Endothelial cell of umbilical vein (primary cell): ENCODE measurements at places on chromosomes 6 and 20. TPM values are rescaled to one million over a fixed set of nuclear protein-coding genes. Genes with fewer than 3 reads are reported as not detected.
A peak's percentile ranks its signal among the peaks of the same experiment; 100 is the strongest.

GRCh38 chr20:38343311-38344106 lies 2.8 kb upstream of the LBP start:
- peak; percentile 12 for DNase-seq

EPPIN gene
- total RNA-seq: not detected in 2 replicates

- DNase-seq: no peak
Observed at GRCh38 chr20:59183751-59184150, 20.1 kb downstream of the ZNF831 start.

DNA sequence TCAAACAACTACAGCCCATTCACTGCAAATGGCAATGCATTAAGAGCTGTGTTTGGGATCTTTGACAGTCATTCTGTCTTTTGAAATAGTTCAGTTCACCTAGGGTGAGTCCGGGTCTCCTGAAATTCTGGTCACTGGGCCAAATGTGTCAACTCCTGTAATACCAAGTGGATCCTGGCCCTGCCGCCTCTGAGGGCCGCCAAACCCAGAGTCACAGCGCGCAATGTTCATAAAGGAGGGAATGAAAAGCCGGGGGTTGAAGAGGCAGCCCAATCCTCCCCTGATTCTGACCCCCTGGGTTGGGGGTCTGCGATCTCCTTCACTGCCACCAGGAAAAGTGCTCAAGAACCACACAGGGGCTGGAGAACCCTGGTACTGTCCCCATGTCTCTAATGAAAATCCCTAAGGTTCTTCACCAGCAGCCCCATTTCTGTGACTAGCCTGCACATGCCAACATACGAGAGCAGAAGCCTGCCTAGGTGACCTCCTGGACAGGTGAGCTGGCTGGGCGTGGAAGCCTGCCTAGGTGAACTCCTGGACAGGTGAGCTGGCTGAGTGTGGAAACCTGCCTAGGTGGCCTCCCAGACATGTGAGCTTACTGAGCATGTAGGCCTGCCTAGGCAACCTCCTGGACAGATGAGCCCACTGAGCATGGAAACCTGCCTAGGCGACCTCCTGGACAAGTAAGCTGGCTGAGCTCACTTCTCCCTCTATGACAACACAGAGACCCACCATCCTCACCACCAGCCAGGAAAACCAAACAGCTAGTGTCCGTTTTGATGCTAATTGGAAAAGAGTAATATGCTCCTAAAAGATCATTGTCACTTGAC lies 16.1 kb upstream of the APMAP start:
- no peak for DNase-seq

ACTR5 gene
- total RNA-seq: 9.7 and 11.3 TPM in 2 replicates

SNX21 gene
- 11.9 and 14.9 TPM in 2 replicates for total RNA-seq

GRCh38 chr6:88637761-88638545 lies 325.5 kb downstream of the RNGTT start:
- no peak for DNase-seq

- no peak for DNase-seq
Observed at GRCh38 chr6:124577734-124578281, 384.4 kb upstream of the RNF217 start.

DNA sequence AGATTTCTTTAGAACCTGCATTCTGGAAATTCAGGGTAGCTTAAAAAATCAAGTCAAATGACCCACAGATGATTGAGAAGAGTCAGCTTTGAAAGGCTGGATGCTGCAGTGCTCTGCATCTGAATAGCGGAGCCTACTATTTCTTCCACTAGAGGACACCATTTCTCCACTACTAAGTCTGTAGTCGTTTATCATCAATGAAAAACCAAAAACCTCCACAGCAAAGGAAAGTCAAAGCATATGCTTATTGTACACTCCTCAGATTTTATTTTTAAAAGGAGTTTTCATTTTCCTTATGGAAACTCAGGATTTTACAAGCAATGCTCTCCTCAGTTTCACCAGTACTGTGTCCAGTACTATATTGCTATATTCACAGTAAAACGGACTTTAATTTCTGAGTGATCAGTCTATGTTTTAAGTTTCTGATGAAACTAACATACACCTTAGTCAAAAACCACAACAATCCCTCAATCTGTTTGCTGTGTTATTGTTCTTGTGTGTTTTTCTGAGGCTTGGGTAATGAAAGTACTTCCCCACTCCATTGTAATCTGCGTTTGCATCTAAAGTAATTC lies 50.5 kb upstream of the ENPP5 start:
- peak; percentile 43 for DNase-seq

DNA sequence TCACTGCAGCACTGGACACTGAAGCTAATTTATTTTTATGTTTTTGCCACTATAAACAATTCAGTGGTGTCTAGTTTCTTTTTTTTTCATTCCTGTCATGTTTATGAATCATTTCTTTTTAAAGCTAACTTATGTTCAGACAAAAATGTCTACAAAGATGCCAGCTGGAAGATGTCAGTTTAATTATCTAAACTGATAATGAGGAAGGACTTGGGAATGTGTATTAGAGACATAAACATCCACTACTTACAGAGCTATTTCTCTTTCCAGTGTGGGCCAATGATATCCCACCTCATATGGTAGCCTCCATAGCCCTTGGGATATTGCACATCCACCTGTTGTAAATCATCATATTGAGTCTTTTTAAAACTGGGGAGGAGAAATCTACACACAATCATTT lies 132.1 kb upstream of the FAM184A start:
- no peak for DNase-seq

- DNase-seq: no peak
Observed at GRCh38 chr6:34566830-34567546, 10.9 kb upstream of the SPDEF start.

- DNase-seq: no peak
Observed at GRCh38 chr20:63846888-63847236, 14.4 kb upstream of the ABHD16B start.

- DNase-seq: no peak
Observed at GRCh38 chr6:51203504-51203903, 384.8 kb downstream of the TFAP2B start.

GRCh38 chr6:84665401-84665800 lies 99.0 kb downstream of the TBX18 start:
- DNase-seq: no peak

DNA sequence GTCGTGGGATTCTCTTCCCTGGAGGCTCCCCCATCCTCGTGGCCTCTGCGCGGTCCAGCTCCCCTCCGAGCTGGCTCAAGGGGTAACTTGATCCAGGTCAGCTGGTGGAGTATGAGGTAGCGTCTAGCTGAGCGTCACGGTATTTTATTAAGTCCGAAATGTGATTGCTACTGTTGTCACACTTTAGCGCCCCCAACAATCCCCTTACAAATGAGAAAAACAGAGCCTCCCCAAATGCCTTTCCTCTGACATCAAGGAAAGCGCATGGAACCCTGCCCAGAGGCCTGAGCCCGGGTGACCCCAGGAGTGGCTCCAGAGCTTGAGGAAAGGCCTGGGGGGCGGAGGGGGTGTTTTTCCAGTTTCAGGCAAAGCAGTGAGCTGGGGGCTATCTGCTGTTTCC lies 192.4 kb downstream of the ZMYND8 start:
- DNase-seq: no peak

GRCh38 chr6:12661432-12662089 lies 55.0 kb upstream of the PHACTR1 start:
- no peak for DNase-seq

DNA sequence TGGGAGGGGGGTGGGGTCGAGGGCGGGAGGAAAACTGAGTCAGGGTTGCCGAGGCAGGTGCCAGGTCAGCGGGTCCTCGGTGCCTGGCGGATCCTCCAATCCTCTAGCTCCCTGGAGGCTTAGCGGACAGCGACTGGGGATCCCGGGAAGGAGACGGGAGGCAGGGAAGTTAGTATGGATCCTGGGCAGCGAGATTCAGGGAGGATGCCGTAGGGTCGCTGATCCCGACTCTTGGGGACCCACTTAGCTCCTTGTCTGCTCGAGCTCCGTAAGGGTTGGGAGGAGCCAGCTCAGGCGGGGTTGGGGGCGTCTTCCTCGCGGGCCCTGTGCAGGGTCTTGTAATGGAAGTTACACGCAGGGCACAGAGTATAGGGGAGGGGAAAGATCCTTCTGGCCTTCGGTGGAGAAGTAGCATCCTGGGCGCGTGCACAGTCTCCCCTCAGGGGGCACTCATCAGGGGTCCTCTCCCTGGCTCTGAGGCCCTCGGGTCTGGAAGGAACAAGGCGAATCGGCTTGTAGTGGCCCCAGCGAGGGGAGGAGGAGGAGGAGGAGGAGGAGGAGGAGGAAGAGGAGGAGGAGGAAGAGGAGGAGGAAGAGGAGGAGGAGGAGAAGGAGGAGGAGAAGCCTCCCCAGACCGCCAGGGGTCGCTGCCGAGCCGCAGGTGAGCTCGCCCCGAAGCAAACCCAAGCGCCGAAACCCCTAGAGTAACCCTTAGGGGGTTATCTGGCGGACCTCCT lies 6.4 kb upstream of the SLC12A5 start:
- DNase-seq: no peak

PLA2G7 gene
- total RNA-seq: not detected in 2 replicates

DNA sequence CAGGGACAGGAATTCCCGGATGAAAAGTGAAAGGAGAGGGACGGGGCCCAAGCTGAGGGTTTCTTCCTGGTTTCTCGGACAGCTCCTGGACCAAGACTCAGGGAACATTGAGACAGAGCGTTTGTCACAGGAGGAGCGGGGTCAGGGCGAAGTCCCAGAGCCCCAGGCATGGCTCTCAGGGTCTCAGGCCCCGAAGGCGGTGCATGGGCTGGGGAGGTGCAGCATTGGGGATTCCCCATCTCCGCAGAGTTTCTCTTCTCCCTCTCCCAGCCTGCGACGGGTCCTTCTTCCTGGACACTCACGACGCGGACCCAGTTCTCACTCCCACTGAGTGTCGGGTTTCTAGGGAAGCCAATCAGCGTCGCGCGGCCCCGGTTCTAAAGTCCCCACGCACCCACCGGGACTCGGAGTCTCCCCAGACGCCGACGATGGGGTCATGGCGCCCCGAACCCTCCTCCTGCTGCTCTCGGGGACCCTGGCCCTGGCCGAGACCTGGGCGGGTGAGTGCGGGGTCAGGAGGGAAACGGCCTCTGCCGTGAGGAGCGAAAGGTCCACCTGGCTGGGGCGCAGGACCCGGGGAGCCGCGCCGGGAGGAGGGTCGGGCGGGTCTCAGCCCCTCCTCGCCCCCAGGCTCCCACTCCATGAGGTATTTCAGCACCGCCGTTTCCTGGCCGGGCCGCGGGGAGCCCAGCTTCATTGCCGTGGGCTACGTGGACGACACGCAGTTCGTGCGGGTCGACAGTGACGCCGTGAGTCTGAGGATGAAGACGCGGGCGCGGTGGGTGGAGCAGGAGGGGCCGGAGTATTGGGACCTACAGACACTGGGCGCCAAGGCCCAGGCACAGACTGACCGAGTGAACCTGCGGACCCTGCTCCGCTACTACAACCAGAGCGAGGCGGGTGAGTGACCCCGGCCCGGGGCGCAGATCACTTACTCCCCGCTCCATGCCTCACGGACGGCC lies 54.6 kb upstream of the POLR1H start:
- no peak for DNase-seq

VWA7 gene
- total RNA-seq: 0.25 and 0.51 TPM in 2 replicates

FAM217B gene
- total RNA-seq: 8.2 and 9.9 TPM in 2 replicates

GRCh38 chr20:40694246-40694645 lies 5.2 kb upstream of the MAFB start:
- DNase-seq: no peak

FRMD1 gene
- total RNA-seq: not detected in 2 replicates

DNA sequence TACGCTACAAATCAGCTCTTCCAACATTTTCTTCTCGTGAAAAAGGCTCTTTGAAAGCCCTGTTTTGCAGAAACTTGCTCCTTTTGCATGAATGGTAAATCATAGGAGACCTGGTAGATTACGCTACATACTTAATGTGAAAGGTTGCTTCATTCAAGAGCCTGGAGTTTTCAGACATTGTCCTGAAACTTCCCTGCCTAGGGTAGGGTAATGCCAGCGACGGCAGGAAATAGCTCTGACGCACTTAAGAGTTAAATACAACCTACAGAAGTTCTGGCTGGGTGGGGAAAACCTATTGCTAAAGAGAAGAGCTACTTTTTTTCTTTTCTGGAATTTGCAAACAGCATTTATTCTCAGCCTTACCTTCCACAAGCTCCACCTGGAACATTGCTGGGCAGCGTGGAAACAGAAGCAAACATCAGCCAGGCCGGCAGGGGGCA lies 144.5 kb downstream of the LPA start:
- DNase-seq: peak; percentile 58

GRCh38 chr6:25769983-25770382 lies 15.4 kb downstream of the SLC17A4 start:
- no peak for DNase-seq

ULBP2 gene
- 7.0 and 14.0 TPM in 2 replicates for total RNA-seq

DNA sequence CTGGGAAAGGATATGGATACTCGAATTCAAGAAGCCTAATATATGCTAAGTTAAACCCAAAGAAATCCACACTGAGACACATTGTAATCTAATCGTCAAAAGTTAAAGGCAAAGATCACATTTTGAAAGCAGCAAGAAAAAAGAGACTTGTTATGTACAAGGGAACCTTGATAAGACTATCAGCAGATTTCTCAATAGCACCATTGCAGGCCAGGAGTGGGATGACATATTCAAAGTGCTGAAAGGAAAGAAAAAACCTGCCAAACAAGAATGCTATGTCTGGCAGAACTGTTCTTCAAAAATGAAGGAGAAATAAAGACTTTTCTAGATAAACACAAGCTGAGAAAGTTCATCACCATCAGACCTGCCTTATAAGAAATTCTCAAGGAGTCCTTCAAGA lies 75.2 kb downstream of the COL21A1 start:
- DNase-seq: peak; percentile 6

JARID2 gene
- 8.8 and 10.6 TPM in 2 replicates for total RNA-seq

DNA sequence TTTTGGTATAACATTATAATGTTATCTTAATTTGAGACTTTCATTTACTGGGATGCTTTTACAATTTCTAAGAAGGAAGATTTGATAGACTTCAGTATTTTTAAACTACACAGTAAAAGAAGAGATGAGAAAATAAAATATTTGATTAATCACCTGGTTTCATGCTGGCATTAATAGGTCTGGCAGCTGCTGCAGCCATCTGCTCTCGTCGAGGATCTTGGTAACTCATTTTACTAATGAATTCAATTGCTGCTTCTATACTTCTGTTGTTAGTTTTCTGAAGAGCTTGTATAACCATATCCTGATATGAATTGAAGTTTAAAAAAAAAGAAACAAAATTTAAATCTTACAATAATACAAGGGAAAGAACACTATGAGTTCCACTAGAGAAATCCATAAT lies 23.0 kb downstream of the LATS1 start:
- no peak for DNase-seq

GRCh38 chr6:125784365-125784764 lies 6.4 kb upstream of the NCOA7 start:
- no peak for DNase-seq

GRCh38 chr20:33645072-33645358 lies 17.1 kb upstream of the C20orf144 start:
- DNase-seq: no peak

GRCh38 chr6:32529697-32530430 lies at the start of gene HLA-DRB5:
TSS of gene HLA-DRB5 (minus strand) at chr6:32530287. CDS start at chr6:32530224, 63 bp downstream.
- DNase-seq: no peak
